ENCODE measurements at places on chromosomes 6 and 20. TPM values are rescaled to one million over a fixed set of nuclear protein-coding genes. Genes with fewer than 3 reads are reported as not detected.

KCNB1 gene
- total RNA-seq, result under 0.01 TPM

CCN6 gene
- total RNA-seq, result not detected

SPATS1 gene
- total RNA-seq, result not detected

SPATA25 gene
- 1.5 TPM for total RNA-seq

BTN1A1 gene
- not detected for total RNA-seq

TCF15 gene
- total RNA-seq, result not detected

RBBP8NL gene
- total RNA-seq, result not detected

HLA-DQB1 gene
- not detected for total RNA-seq

ACOT13 gene
- 7.6 TPM for total RNA-seq

ZNF831 gene
- total RNA-seq, result not detected

FERMT1 gene
- 5.2 TPM for total RNA-seq

RHAG gene
- total RNA-seq, result not detected

ECT2L gene
- not detected for total RNA-seq

CGA gene
- total RNA-seq, result not detected

NPEPL1 gene
- total RNA-seq, result 28.2 TPM

MACROD2 gene
- 3.6 TPM for total RNA-seq

SLC44A4 gene
- total RNA-seq, result not detected

GPSM3 gene
- 0.87 TPM for total RNA-seq

ABHD16B gene
- not detected for total RNA-seq

GSTA2 gene
- total RNA-seq, result not detected

COL21A1 gene
- total RNA-seq, result 6.2 TPM

LIME1 gene
- total RNA-seq, result 7.0 TPM

SLC22A16 gene
- total RNA-seq, result not detected

BTN3A1 gene
- 37.1 TPM for total RNA-seq

TSBP1 gene
- not detected for total RNA-seq

CRISP2 gene
- not detected for total RNA-seq
